C1 segment of cervical spinal cord (tissue), 14 donors: ENCODE measurements at places on chromosomes 5 and 9.

DNA sequence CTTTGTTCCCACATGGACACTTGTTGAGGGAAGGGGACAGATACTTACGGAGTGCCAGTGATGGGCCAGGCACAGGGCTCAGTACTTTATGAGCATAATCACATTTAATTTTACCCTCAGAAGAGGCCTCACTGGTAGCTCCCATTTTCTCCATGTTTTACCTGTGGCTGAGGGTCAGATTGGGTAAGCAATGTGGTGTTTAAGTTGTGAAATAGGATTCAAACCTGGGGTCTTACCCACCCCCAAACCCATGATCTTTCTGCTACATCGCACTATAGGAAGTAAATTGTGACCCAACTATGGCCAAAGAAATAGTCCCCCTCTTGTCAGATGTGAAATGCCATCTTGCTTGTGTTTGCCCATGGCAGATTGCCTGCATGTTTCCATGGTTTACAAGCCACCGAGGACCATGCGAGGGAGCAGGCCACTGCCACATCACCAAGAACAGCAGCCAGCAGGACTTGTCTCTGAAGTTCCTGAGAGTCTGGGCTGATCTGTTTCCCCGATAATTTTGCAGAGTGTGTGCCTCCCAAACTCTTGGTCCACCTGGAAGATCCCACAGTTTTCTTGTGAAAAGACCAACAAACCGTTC, 95.4 kb downstream of the MACROH2A1 start:
- no peak for DNase-seq

DNA sequence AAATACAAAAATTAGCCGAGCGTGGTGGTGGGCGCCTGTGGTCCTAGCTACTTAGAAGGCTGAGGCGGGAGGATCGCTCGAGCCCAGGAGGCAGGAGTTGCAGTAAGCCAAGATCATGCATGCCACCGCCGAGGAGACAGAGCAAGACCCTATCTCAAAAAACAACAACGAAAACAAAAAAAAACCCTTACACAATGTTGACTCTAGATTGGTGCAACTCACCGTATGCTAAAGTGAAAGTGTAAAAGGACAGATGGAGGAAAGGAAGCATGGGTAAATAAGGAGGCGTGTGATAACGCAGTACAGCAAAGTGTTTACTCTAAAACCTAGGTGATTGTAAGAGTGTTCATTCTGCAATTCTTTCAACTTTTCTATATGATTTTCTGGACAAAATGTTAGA, 15.9 kb upstream of the RUFY1 start:
- no peak for DNase-seq

- no peak for DNase-seq
Measured at GRCh38 chr9:102202126-102202525, 463.7 kb upstream of the GRIN3A start.

DNA sequence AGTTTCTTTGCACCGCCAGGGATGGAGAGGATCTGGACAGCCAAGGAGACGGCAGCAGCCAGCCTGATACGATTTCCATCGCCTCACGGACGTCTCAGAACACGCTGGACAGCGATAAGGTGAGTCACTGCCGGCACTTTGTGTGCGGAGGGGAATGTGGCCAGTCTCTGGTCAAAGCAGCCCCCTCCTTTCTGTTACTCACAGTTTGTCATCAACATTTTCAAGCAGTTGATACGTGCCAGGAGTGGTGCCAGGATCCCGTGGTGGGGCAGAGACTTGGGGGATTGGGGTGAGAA, 175.1 kb upstream of the OTULINL start:
- DNase-seq: no peak

DNA sequence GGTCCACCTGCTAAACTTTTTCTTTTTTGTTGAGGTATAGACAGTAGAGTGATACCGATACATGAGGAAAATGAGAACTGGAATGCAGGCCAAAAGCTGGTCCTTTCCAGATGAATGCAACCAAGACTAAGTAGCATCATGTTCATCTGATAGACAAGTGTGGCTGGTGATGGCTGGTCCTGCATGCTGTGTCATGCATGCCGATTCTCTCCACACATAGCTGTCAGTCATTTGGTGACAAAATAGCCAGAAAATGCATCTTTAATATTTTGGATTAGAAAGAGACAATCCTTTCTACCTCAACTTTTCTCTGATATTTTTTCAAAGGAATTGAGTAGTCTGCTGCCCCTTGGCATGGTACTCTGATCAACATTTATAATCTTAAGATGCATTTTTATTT, 49.9 kb downstream of the ZSWIM6 start:
- DNase-seq: no peak
